ENCODE measurements at places on chromosomes 7 and 10.

DNA sequence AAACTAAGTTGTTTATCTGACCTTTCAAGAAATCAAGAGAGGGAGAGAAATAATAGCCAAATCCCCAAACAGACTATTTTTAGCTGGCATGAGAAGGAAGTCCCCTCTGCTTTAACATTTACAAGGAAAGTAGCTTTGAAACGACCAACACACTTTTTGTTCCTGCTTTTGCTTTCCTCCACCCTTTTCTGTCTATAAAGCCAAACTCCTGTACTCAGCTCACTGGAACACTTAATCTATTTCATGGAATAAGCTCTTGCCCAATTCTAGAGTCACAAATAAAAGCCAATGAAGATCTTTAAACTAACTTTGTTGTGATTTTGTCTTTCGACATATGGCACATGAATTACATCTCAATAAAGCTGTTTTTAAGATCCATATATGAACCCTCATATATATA lies 86.8 kb upstream of the CCDC71L start:
- no peak for DNase-seq

GRCh38 chr10:43260117-43260761 lies 6.6 kb downstream of the RASGEF1A start:
- no peak for DNase-seq

DNA sequence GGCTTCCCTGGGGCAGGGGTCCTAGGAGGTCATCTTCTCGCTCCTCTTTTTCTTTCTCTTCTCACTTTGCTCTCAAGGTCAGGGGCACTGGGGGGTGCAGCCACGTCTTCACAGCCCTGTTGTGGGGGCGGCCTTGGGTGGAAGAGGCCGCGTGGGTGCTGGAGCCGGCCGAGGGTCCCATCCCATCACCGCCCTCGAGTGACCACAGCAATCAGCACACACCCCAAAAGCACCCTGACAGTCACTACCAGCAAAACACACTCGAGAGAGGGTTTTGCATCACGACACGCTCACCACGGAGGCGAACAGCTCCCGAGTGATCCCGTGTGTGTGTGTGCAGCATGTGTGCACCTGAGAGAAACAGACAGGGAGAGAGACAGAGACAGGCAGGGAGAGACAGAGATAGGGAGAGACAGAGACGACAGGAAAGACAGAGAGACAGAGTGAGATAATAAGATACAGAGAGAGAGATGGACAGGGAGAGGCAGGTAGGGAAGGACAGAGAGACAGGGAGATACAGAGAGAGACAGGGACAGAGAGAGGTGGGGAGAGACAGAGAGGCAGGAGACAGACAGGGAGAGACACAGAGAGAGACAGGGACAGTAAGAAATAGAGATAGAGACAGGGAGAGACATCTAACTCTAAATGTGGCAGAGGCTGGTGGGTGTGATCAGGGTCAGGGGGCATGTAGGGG lies 100.9 kb downstream of the WDR37 start:
- no peak for DNase-seq

GRCh38 chr10:98446661-98447221 lies at the start of gene HPS1:
TSS of gene HPS1 (minus strand) at chr10:98446935. CDS start at chr10:98443240, 3,695 bp downstream.
- DNase-seq, result peak; percentile 84

DNA sequence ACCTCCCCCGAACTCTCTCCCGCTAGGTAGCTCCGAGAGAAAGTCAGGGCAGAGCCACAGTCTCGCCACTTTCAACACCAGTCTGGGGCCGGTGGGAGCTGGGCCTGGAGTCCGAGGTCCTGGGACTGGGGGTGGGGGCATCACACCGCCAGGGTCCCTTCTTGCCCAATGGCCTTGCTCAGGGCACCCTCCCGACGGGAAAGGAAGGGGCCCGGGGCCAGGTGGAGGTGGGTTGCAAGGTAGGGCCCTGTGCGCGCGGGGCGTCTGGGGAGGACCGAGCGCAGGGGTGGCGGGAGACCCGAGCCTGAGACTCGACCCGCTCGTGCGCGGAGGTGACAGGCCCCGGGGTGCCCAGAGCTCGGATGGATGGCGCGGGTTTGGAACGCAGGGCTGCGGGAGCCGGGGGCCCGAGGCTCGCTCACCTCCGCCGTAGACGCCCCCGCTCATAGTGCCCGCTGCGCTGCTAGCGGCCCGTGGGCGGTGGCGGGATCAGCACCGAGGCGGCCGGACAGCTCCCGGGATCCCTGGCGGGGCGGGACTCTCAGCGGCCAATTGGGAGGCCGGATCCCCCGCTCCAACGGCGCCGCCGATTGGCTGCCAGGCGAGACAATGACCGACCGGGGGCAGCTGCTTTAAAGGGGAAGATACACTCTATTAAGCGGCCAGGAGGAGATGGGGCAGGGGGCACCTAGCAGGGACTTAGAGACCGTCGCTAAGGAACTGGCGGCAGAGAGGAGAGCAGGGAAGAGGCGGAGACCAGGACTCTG lies at the start of gene ACTL6B:
ACTL6B (minus strand) TSS at position 541 of the 767 bp plus-strand sequence; CDS start at position 447, 94 bp downstream.
- peak; percentile 56 for DNase-seq

DNA sequence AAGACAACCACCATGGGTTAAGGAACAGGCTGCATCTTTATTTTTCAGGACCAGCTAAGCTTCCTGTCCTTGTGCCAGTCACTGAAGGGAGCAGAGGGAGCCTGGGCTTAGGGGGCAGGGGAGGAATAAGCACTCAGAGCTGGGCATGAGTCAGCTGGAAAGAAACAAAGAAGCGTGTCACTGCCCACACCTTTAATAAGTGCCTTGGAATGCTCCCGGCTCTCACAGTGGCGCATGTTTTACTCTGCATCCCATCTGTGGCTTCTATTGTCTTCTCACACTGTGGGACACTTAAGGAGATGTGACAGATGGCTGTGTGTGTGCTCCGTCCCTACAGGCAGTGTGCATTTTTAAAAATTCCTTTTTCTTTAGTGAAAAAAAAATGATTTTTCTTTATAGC lies 71.7 kb downstream of the MTURN start:
- no peak for DNase-seq

DNA sequence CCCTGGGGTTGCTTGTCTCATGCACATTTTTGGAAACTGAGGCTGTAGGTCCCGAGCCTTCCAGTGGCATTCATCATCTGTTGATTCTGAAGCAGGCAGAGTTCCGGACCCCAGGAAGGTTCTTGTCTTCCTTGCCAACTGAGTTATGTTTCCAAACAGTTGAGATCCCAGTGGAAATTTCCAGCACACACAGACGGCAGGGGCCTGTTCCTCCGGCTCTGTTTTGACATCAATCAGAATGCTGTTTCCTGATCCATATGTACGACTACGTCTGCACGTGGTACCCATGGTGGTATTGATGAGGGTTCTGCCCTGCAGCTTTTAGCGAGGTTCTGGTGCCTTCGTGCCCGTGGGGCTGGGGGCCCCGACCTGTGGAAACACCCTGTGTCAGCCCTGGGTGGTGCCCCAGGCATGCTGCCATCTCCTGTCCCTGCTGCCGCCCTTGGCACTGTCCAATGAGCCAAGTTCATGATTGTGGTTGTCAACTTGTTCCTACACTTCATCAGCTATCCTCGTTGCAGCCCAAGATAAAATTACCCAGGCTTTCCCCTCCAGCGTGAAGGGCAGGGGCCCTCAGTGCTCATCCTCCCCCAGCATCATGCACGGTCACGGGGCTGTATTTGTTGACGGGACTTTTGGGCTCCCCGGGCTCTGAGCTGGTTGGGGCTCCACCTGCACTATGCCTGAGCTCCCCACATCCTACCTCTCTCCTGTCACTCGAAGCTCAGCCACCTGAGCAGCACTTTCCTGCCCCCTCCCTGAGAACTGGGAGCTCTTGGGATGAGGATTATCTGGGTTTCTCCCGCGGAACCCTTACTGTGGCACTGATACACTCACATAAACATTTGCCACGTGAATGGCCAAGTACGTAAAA lies 7.8 kb upstream of the DPYSL4 start:
- no peak for DNase-seq

DNA sequence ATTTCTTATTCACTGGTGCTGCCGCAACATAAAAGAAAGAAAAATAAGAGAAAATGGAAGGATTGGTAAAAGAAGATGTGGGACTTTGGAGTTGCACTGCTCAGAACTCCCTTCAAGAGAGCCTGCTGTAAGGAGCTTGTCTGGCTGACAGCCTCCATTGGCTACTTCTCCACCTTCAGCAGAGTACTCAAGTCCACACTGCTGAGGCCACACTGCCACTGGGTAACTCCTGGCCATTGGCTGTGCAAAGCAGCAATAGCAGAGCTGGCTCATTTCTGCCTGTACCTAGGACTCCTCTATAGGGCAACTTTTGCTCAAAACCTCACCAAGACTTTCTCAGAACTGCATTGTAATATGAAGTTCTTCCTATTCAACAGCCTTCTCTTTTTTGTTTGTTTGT lies 38.7 kb upstream of the PCLO start:
- no peak for DNase-seq

GRCh38 chr10:80530251-80530650 lies 7.5 kb upstream of the SH2D4B start:
- DNase-seq, result peak; percentile 49

DNA sequence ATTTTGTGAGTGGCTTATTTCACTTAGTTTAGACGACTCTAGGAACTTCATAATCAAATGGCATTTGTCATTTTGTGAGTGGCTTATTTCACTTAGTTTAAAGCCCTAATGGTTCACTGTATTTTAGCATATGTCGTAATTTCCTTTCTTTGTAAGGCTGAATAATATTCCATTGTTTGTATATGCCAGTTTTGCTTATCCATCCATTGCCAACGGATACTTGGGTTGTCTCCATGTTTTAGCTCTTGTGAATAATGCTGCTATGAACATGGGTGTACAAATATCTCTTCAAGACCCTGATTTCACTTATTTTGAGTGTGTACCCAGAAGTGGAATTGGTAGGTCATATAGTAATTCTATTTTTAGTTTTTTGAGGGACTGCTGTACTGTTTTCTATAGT lies 31.8 kb downstream of the DOCK1 start:
- no peak for DNase-seq

DNA sequence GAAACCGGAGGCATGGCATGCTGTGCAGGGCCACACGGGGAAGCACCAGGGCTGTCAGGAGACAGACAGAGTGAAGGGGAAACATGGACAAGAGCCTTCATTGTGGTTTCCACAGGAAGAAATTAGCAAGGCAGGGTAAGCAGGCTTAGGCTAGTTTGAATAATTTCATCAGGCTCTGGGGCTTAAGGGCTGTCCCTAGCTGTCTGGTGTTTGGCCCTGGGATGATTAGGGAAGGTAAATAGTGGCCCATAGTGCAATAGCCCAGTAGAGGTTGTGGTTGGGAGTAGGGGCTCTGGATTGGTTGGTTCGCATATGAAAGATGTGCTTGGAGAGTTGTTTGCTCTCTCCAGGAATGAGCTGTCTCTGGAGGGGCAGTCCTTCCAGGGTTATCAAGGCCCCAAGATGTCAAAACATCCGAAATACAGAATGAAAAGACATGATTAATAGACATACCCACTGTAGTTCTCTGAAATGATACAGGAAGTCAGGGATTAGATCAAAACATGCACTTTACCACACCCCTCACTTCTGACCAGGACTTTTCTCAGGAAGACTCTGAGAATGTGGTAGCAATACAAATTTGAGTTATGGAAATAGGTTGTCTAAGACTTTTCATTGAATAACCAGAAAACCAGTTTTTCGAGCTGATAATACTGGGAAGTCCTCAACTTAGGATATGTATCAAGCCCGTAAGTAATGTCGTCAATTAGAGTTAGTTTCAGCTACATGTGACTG lies 224.9 kb upstream of the NFE2L3 start:
- DNase-seq, result no peak

DNA sequence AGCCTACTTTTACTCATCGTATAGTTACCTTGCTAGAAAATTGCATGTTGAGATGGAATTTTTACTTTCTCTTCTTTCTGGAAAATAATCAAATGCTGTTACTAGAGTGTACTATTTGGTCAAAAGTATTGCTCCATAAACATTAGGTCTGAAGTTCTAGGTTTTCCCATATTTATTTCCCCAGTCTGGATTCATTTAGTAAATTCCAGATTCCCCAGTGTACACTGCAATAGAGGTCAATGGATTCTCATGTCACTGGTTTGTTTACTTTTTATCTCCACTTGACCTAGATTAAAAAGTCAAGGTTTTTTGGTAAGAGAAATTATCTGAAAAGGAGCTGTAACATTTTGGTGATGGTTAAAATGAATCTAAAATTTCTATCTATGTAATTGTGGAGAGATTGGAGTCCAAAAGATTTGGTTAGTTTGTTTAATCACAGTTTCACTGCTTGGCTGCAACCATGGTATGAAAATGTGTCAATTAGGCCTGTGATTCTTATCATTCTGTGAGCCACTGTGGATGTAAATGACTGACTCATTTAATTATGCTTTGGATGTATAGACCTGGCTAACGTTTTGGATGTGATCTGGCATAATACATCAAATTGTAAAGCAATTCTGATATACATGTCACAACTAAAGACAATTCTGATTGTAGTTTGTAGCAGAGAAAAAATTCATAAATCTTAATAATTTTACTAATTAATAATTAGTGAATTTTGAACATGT lies 32.7 kb upstream of the STEAP4 start:
- no peak for DNase-seq

- no peak for DNase-seq
Measured at GRCh38 chr7:28065721-28066285, 114.8 kb downstream of the JAZF1 start.

DNA sequence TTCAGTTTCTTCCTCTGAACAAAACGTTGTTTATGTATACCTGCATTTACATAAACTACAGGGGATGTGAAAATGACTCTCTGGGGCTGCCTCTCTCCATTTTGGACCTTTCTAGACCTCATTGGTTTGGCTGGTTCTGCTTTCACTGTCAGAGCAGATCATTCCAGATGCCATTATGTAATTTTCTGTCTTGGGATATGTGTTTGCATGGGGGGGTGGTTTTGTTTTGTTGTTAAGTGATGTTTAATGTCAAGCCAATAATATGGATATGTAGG lies 172.4 kb downstream of the LRRC4 start:
- no peak for DNase-seq

DNA sequence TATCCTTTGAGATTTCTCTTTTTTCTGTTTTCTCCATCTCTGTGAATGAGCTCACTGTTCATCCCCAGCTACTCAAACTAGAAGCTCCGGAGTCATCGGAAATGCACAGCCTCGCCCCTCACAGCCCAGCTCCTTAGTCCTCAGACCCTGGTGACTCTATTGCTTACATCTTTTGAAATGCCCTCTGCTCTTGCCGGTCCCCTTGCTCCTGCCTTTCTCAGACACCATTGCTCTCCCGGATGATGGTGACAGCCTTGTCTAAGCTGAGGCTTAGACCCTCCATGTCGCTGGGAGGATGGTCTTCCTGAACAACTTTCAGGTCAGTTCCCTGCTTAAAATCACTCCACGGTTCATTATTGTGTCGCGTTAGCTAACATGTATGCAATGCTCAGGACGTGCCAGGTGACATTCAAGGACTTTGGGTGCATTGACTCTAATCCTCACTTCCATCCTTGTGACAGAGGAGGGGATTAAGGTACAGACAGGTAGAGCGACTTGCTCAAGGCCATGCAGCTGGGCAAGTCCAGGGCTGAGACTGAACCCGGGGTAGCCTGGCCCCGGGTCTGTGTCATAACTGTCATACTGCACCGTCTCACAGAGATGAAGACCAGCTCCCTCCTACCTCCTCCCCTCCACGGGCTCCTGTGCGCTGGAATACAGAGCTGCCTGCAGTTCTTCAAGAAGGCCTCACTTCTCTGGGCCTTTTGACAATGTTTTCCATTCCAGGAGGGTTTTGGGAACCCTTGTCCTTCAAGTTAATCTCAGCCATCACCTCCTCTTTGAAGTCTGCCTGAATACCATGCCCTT lies 4.3 kb upstream of the UCMA start:
- DNase-seq, result no peak
